Activated effector memory CD4-positive, alpha-beta T cell treated with Interleukin-2 at 50 U/mL for 16 hours (primary cell): ENCODE measurements at places on chromosomes 3 and 15.

GRCh38 chr3:55013145-55013925 lies 85.5 kb upstream of the LRTM1 start:
- DNase-seq, result no peak

GRCh38 chr15:63392361-63393009 lies 10.8 kb upstream of the CA12 start:
- no peak for DNase-seq

DNA sequence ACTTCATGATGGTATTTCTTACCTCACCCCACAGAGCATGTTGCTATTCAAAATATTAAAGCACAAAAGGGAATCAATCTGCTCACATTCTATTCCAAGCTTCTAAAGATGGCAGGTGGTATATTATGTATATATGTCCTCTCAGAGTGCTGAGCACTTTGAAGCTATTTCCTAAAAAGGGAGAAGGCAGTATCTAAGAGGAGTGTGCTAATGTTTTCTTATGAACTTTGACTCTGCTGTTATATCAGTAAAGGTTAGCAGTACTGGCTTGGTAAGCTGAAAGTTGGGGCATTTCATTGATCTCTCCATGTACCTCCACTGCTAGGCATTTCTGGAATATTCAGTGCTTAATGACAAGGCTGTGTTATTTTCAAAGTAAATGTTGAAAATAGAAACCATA lies 43.4 kb downstream of the IL1RAP start:
- DNase-seq, result no peak

- no peak for DNase-seq
Measured at GRCh38 chr3:189914799-189915198, 205.9 kb downstream of the P3H2 start.

DNA sequence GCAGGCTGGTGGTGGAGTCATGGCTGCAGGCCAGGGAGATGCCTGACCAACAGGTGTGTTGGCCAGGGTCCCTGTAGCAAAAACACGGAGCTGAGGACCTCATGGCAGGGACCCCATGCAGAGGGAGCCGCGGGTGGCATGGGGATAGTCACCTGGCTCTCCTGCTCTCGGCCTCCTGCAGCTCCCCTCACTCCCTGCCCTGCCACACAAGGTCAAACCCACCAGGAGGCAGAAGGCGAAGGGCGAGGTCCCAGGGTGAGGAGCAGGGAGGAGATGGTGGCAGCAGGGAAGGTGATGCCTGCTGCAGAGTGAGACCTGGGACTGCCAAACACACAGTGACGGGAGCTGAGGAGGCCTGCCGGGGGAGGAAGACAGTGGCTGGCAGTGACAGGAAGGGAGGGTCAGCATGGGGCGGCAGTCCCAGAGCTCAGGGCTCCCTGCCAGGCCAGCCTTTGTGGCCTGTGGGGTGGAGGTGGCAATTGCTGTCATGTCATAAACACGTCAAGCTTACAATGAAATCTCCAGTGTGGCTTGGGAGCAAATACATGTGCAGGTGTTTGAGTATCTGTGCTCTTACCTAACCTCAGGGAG lies 144.3 kb downstream of the TJP1 start:
- no peak for DNase-seq

GRCh38 chr3:11643605-11644087 lies at the start of gene VGLL4:
Gene VGLL4 (minus strand): TSS chr3:11643915. CDS start chr3:11643518, 397 bp downstream.
- peak; percentile 47 for DNase-seq

GRCh38 chr3:146496726-146497125 lies 27.4 kb upstream of the PLSCR2 start:
- no peak for DNase-seq

DNA sequence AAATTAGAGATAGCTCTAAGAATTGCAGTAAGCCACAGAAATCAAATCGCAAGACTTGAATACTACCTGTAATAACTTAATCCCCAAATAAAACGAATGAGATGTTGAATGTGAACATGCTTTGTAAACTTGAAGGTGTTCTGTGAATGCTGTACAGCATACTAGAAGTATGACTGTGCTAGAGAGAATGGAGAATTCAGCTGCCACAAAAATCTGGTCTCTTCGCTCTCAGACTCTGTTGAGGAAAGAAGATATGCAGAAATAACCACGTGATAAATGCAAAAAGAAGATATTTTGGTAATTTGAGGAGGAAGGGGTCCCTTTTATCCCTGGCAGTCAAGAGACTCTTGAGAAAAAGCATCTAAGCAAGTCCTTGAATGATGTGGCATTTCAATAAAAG lies 37.3 kb downstream of the ZBTB38 start:
- DNase-seq, result no peak

DNA sequence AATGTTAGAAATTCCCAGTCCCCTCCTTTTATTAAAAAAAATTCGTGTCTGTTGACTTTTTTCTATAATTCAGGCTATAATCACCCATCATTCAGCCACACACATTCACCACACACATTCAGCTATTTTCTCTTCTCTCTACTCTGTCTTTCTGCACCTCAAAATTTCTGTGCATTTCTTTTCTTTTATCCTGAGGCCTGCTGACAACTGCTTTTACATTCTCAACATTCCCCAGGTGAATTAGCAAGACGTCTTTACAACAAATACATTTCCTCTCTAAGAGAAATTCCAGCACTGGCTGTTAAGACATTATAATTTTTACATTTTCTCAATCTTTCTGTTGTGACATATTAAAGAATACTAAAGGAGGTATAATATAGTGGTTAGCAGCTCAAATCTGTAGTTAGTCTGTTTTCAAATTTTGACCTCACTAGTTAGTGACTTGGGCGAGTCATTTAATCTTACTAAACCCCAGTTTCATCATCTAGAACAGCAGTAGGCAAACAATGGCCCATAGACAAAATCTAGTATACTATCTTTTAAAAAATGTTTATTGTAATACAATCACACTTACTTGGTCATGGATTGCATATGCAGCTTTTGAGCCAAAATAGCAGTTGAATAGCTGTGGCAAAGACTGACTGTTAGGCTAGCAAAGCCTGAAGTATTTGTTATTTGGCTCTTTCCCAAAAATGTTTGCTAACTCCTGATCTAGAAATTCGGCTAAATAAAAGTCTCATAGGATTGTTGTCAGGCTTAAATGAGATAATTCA lies 350.7 kb downstream of the NSUN3 start:
- DNase-seq, result no peak

- no peak for DNase-seq
Measured at GRCh38 chr3:138460536-138461205, 26.3 kb downstream of the ESYT3 start.

DNA sequence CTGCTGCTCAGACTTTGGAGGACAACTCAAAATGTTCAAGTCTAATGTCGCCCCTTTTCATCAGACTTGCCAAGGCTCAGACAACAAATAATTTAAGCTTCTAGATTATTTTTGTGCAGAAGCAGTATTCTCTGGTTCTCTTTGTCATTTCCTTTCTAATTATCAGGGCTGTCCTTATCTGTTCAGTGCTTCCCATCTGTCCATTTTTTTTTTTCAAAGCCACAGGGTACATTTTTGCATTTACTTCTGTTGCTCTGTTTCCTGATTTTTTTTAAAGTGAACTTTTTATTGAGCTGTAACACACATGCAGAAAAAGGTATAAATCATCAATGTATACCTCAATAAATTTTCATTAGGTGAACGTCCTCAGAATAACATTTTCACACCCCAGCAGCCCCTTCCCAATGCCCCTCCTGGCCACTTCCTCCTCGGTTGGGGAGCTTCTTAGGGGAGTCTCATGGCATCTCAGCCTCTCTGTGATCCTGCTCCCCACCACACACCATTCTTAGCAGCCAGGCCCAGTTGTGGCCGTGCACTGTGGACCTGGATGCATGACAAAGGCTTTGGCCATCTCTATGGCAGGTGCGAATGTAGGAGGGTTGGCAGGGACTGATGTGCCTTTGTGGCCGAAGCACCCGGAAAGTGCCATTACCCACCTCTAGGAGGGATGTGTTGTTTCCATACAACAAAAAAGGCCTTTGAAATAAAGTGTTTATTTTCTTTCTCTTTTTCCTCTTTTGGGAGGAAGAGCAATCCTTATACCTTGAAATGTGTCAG lies 303.5 kb upstream of the LRRFIP2 start:
- no peak for DNase-seq

DNA sequence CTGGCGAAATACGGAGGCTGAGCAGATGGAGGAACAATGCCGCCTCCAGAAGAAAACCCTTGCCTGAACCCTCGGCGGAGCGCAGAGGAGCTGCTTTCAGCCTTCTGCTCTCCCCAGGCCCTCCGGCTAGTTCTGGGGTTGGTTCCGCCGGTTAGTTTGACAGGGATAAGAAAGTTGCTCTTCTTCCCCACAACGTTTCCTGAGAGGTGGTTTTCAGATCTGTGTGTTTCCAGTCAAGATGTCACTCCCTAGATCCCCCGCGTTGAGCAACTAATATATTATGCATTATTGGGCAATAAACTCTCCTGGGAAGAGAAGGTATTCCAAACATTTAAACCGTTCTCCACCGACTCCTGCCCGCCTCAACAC lies 551 bp downstream of the NLGN1 start:
- DNase-seq, result no peak

DNA sequence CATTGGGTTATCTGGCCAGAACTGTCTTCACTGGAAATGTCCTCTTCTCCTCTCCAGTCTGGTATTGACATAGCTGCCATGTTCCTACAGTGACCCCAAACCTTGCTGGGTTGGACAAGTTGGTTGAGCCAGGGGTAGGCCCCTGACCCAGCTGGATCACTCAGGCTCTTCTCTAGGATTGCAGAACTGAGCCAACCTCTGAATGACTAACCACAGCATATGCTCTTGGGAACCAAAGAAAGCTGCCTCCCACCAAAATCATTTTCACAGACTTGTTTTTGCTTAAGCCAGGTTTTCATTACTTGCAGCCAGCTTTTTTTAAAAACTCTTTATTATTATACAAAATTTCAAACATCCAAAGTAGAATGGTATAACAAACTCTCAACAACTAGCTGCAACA lies 41.4 kb downstream of the FSIP1 start:
- DNase-seq, result no peak

DNA sequence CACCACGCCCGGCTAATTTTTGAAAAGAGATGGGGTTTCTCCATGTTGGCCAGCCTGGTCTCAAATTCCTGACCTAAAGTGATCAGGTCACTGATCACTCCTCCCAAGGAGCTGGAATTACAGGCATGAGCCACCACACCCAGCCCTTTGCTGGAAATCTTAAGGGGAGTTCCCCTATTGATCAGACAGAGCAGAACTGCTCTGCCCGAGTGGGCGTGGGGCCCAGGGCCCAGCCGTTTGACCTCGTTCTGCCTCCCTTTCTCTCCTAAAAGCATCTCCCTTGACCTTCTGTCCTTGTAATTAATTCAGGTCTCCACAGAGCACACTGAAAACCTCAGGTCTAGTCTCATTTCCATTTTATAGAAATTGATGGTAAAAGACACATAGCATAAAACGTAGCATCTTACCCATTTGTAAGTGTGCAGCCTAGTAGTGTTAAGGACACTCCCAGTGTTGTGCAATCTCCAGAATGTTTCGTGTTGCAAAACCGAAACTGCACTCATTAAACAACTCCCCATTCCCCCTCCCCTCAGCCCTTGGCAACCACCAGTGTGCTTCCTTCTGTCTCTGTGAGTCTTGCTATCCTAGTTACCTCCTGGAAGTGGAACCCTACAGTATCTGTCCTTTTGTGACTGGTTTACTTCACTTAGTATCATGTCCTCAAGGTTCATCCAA lies 89.3 kb downstream of the SLCO3A1 start:
- peak; percentile 15 for DNase-seq

- DNase-seq, result no peak
Measured at GRCh38 chr3:164007765-164008164, 1070.5 kb downstream of the SI start.

- no peak for DNase-seq
Measured at GRCh38 chr3:97872525-97873042, 50.8 kb downstream of the CRYBG3 start.

DNA sequence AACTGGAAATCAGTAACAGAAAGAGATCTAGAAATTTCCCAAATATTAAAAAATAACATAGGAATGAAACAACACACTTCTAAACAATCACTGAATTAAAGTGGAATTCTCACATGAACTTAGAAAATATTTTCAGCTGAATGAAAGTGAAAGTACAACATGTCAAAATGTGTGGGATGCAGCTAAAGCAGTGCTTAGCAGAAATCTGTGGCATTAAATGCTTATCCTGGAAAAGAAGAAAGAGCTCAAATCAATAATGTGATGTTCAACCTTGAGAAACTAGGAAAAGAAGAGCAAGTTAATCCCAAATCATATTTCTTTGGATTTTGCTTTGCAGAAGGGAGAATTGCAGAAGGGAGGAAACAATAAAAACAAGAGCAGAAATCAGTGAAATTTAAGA lies 98.2 kb upstream of the NR2E3 start:
- no peak for DNase-seq

GRCh38 chr3:62201438-62202035 lies 171.8 kb downstream of the FEZF2 start:
- no peak for DNase-seq

DNA sequence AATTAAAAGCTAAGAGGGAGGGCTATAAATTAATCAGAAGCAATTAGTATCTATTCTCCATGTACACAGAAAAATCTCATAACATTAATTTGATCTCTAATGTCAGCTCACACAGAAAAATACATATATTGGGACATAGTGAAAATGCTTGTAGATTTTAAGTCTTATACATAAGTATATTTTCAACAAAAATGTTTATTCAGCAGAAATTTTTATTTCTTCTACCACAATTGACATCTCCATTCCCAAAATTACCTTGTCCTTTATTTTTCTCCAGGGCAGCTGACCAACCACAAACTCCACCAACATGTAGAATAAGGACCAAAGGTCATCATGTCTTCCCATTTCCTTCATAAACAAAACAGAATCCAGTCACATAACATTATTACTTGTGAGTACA lies 74.5 kb upstream of the CDAN1 start:
- no peak for DNase-seq

GRCh38 chr15:56733136-56734012 lies at the start of gene ZNF280D:
Gene ZNF280D (minus strand): TSS chr15:56733509. CDS start chr15:56707109, 26,400 bp downstream.
- DNase-seq, result peak; percentile 75

DNA sequence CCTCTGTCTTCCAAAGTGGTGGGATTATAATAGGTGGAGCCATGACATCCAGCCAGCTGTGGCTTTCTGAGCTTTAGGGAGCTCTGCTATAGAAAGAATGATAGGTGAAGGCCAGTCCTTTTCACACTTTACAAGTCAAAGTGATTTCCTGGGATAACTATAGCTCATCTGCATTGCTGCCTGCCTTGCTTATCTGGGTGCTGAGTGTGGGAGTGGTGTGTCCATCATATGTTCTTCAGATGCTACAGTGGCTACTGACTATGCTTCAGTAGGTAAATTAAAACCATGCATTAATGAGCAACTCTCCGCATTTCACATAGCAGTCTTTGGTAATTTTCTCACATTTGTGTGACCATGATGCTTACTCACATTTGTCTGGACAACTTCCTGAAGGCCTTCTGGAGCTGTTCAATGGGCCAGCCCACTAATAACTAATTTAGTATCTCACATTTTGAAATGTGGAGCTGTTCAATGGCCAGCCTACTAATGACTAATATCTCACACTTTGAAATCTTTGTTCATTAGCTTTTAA lies 23.4 kb downstream of the RHOA start:
- no peak for DNase-seq

- DNase-seq, result no peak
Measured at GRCh38 chr3:125112981-125113380, 57.2 kb upstream of the HEG1 start.

GRCh38 chr3:64049136-64049535 lies 25.8 kb upstream of the PSMD6 start:
- DNase-seq, result no peak

GRCh38 chr3:107899990-107900651 lies 190.7 kb downstream of the CD47 start:
- DNase-seq, result no peak
